ENCODE measurements at places on chromosomes 7 and 10. TPM values are rescaled to one million over a fixed set of nuclear protein-coding genes. Genes with fewer than 3 reads are reported as not detected.

GRCh38 chr7:50658696-50659095 lies 93.5 kb upstream of the DDC start:
- DNase-seq, result no peak

BAIAP2L1 gene
- 5.3 TPM for total RNA-seq

- DNase-seq, result no peak
Measured at GRCh38 chr10:75651417-75651816, 220.0 kb downstream of the LRMDA start.

DNA sequence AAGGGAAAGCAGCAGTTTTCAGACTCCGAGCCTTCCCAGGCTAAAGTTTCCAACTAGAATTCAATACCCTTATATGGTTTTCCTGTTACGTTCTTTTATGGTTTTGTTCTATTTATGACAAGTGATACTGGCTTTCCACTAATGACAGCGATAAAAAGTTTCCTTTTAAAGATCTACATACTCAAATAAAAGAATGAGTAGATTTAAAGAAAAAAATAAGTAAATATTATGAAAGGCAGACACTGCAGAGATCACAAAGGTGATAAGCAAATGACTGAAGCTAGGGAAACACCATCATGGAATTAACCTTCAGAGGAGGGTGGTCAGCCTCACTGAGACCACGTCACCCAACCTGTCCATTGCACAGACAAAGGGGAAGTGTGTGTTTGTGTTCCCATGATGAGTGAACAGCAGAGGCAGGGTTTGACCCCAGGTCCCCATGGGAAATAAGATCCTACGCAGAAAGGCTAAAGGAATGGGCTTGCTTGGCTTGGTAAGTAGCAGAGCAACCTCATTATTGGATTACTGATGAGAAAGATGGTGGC lies 4.0 kb downstream of the VSIR start:
- DNase-seq, result peak; percentile 10

ATAD1 gene
- 34.7 TPM for total RNA-seq

CYP26A1 gene
- total RNA-seq, result not detected

GRCh38 chr10:5811387-5811821 lies 1.8 kb downstream of the GDI2 start:
- peak; percentile 60 for DNase-seq

LRRC17 gene
- total RNA-seq, result 12.6 TPM

PAX4 gene
- not detected for total RNA-seq
